ENCODE measurements at places on chromosomes 5 and 9.

GRCh38 chr9:113488490-113488889, 25.0 kb downstream of the RGS3 start:
- no peak for DNase-seq

DNA sequence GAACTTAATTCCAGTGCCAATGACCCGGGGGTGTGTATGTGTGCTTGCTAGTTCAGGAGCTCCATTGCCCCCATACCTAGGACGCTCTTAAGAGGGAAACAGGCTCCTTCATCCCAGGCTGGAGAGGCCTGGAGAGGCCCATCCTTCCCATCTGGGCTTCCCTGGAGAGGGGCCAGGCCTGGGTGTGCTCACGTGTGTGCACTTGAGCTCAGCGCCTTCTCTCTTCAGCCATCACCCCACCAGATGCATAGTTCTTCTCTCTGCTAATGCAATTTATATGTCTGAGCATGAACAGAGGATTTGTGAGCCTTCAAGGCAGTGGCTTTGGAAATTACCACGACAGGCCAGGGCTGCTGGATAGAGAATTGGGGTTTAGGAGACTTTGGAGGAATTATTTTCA, 48.6 kb upstream of the SHB start:
- no peak for DNase-seq

- DNase-seq: no peak
These were observed 97.1 kb upstream of the LRRTM2 start for GRCh38 chr5:138972230-138972629.

DNA sequence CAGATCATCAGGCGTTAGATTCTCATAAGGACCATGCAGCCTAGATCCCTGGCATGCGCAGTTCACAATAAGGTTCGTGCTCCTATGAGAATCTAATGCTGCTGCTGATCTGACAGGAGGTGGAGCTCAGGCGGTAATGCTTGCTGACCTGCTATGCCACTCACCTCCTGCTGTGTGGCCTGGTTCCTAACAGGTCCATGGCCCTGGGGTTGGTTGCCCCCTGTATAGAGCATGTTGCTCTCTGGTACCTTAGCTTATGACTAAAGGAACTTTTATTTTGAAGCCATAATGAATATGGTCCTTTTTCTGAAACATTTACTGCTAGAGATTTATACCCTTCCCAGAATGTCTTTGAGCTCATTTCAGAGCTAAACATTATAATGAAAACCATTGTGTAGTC, 3.1 kb downstream of the MAN2A1 start:
- no peak for DNase-seq

DNA sequence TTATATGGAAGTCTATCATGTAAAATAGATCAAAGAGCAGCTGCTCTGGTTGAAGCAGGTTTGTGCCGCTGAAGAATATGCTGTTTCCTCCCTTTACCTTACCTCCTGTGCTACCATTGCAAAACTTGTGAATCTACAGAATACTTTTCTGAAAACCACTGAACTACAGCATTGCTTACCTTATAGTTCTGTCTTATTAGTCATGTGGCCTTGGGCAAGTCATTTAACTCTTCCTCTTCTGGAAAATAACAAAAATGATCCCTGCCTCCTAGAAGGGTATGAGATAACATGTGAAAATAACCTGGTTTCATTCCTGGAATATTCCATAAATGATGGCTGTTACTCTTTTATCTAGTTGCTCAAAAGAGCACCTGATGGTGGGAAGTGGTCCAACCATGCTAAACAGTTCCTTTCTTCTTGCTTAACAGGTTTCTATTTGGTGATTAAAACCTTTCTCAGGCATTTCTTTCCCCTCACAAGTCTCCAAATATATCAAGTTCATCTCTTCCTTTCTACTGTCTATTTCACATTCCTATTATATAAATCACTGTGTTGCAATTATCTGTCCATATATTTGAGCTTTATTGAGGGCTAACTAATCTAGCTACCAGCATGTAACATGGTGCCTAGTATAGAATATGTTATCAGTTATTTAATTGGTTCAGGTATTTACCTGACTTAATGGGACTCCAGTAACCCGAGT, 15.0 kb downstream of the TRIM32 start:
- no peak for DNase-seq

All from GM06990 (cell line).